M059J (cell line): ENCODE measurements at places on chromosomes 5 and 9. TPM values are rescaled to one million over a fixed set of nuclear protein-coding genes. Genes with fewer than 3 reads are reported as not detected.

The SLC28A3 gene
- 0.42 and 0.67 TPM in 2 replicates for total RNA-seq

The EPB41L4A gene
- total RNA-seq = not detected in 2 replicates

The NUTM2G gene
- total RNA-seq = not detected in 2 replicates

The KLHL3 gene
- 0.74 and 2.2 TPM in 2 replicates for total RNA-seq

The MYMK gene
- total RNA-seq = not detected in 2 replicates

The SVEP1 gene
- 1.2 and 1.5 TPM in 2 replicates for total RNA-seq

The SLC45A2 gene
- total RNA-seq = not detected in 2 replicates

The CCDC183 gene
- total RNA-seq = not detected in 2 replicates

The TIGD6 gene
- 3.2 and 6.3 TPM in 2 replicates for total RNA-seq

The GPX3 gene
- total RNA-seq = 62.3 and 68.5 TPM in 2 replicates

The PCDHA12 gene
- not detected in 2 replicates for total RNA-seq

The CNTNAP3 gene
- total RNA-seq = 0.05 and 0.42 TPM in 2 replicates

The CREB3 gene
- total RNA-seq = 133 and 168 TPM in 2 replicates

The FAM114A2 gene
- total RNA-seq = 13.5 and 23.0 TPM in 2 replicates

The HAND1 gene
- not detected in 2 replicates for total RNA-seq

The ZER1 gene
- total RNA-seq = 24.5 and 30.1 TPM in 2 replicates

The NUDT12 gene
- total RNA-seq = 4.5 and 7.6 TPM in 2 replicates

The SPINK13 gene
- not detected in 2 replicates for total RNA-seq
